ENCODE measurements at places on chromosomes 2 and 18.
A peak's percentile ranks its signal among the peaks of the same experiment; 100 is the strongest.

- no peak for DNase-seq
Observed at GRCh38 chr2:3751806-3752205, 48.4 kb downstream of the DCDC2C start.

DNA sequence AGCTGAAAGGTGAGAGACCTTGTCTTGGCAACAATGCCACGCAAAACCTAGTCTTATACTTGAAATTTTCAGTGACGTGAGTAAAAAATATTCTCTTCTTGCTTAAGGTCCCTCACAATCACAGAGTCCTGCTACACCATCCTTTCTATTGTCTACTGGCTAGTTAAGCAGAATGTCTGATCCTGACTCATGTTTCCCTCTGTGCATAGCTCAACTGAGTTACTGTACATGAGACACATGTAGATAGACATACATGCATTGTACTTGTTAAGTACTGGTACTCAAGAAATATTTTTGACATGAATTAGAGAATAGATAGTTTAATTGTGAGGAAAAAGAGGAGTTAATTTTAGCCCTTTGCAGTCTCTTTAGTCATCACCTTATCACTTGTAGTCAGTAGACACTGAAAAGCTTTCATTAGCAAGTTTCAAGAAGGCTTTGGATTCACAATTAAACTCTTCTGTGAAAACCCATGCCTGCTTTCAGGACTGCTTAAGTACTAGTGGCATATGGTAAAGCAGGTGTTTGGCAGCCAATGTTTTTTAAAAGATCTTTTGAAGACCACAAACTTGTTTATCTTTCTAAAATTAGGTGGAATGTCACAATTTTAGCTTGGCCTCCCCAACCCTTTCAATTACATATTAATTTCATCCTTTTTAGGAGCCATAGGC lies 158.7 kb upstream of the CCDC150 start:
- DNase-seq: no peak

DNA sequence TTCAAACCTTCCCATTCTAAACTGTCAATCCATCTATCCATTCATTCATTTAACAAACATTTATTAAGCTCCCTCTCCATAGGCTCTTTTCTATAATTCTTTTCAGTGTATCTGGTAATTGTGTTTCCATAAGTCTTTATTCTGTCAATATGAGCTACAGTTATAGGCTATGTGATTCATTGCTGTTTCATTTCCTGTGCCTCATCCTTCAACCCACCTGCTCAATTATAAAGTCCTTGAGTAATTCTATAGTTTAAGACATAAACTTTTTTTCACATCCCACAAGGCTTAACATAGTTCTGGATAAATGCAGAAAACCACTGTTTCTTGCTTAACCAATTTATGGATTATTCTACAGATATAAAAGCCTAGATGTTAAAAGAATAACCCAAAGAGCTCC lies 84.2 kb upstream of the PIK3C3 start:
- DNase-seq: no peak

GRCh38 chr2:208479342-208479741 lies 72.8 kb downstream of the PTH2R start:
- DNase-seq: no peak

DNA sequence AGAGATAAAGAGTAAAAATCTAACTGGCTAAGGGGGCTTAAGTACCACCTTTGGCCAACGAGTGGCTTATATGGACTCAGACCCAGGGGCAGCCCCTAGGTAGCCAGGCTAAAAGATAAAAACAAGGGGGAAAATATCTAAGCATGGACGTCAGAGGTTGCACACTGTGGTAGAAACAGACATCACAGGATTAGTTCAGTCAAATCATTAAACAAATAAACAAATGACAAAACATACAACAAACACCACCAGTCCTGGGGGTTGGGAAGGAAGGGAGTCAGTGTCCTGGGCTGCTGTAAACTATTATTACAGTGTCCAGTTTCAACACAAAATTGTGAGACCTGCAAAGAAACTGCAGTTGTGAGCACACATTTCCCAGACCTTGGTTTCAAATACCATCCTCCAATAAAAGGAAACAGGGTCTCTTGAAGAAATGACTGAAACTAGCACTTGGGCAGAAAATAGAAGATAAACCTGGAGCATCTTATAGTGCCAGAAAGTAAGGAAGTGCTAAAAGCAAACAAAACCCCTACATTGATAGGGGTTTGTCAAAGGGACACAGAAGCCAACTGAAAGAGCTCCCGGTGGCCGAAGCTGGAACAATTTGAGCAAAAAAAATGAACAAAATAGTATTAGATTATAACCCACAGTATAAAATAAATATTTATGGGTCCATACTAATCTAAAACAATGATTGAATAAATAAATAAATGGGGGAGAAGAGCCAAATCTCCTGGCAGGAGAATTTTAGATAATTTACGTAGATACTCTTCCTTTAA lies 154.8 kb upstream of the KLF7 start:
- no peak for DNase-seq

DNA sequence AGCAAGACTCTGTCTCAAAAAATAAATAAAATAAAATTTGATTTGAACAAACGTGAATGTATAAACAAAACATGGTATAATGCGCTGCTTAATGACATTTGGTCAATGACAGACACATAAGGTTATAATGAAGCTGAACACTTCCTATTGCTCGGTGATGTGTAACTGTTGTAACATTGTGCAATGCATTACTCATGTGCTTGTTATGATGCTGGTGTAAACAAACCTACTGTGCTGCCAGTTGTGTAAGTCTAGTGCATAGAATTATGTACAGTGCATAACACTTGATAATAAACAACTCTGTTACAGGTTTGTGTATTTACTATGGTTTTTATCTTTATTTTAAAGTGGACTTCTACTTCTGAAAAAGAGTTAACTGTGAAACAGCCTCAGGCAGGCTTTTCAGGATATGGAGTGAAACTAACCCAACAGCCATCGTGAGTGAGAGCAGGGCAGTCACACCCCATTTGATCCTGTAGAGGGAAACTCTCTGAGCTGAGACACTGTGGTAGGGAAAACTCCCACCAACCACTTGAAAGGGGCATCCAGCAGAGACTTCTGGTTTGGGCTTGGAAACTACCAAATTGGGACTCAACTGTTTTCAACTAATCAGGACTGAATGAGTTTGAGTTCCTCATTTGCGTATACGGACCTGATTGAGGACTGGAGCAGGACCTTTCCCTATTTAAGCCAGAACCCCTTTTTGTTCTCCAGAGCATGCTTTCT lies 8.7 kb upstream of the RPRD1A start:
- DNase-seq: peak; percentile 6

GRCh38 chr2:121346859-121347258 lies 61.9 kb upstream of the TFCP2L1 start:
- no peak for DNase-seq

- DNase-seq: no peak
Observed at GRCh38 chr18:48181857-48182256, 227.3 kb downstream of the ZBTB7C start.

GRCh38 chr2:239012228-239012627 lies 164.3 kb downstream of the TWIST2 start:
- DNase-seq: no peak

All from NCI-H774 (cell line).